Left lobe of liver (tissue), 2 donors: ENCODE measurements at places on chromosomes 2 and 18. TPM values are rescaled to one million over a fixed set of nuclear protein-coding genes. Genes with fewer than 3 reads are reported as not detected.

RGPD3 gene
- total RNA-seq, result 0.13 TPM

- DNase-seq, result no peak
These were observed 3.3 kb downstream of the SH3BP4 start for GRCh38 chr2:234955091-234955591.

GRCh38 chr2:28997237-28997846 lies 16.2 kb downstream of the TOGARAM2 start:
- no peak for DNase-seq

DNA sequence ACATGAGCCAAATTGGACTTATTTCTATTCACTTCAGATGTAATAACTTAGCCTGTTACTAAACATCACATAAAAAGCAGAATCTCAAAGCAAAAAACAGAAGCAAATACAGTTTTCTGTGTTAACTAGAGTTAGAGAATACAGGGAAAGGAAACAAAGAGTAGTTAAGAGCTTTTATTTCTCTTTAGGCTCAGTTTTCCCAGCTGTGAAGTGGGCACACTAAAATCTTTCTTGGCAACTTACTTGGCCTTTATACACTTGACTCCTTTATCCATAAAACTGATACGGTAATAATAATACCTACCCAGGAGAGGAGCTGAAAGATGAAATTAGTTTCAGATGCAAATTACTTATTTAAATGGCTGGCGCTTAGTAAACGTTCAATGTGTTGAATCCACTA lies 132.8 kb upstream of the SPATS2L start:
- DNase-seq, result no peak

GRCh38 chr2:219149667-219150066 lies 10.9 kb downstream of the NHEJ1 start:
- peak; percentile 89 for DNase-seq

GRCh38 chr2:44148999-44149398 lies 19.7 kb upstream of the PPM1B start:
- DNase-seq, result no peak

- DNase-seq, result no peak
These were observed 34.5 kb downstream of the TTLL4 start for GRCh38 chr2:218745160-218745558.

GPR39 gene
- total RNA-seq, result 7.4 TPM

CSRNP3 gene
- total RNA-seq, result 2.6 TPM

- no peak for DNase-seq
These were observed 828 bp downstream of the DYNC1I2 start for GRCh38 chr2:171688129-171688465.

DSG1 gene
- 2.5 TPM for total RNA-seq

GRCh38 chr18:9613550-9614400 lies 584 bp downstream of the PPP4R1 start:
- DNase-seq, result peak; percentile 61

DNA sequence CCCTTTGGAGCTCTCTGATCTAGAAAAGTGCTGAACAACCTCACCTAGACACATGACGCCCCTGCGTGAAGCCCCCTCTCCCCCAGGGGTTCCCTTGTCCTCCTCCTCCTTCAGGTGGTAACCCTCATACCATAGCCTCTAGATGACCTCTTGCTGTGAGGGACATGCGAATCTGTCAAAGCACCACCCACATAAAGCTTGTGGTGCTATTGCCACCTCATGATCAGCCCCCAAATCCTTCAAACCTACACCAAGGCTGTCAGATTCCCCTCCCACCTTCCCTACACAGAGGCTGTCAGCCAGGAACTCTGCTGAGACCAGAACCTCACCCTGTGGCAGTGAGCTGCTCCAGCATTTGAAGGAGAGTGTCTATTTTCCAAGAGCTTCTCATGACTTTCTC lies 43.1 kb upstream of the TEX51 start:
- DNase-seq, result peak; percentile 14

DNA sequence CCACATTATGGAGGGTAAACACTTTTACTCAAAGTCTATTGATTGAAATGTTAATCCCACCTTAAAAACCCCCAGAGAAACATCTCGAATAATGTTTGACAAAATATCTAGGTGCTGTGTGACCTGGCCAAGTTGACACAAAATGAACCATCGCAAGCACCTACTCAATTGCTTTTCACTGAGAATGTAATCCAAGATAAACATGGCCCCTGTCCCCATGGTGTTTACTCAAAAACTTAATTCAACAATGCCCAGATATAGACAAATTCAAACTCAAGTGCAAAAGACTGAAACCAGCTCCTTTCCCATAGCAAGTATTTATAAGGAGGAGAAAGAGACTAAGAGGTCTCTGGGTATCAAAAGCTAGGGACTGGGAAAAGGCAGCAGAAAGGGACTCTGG lies 15.0 kb upstream of the ACMSD start:
- DNase-seq, result no peak
